ENCODE measurements at places on chromosomes 12 and 14.
A peak's percentile ranks its signal among the peaks of the same experiment; 100 is the strongest.

- no peak for DNase-seq
Measured at GRCh38 chr12:10025236-10025635, 5.2 kb upstream of the CLEC9A start.

DNA sequence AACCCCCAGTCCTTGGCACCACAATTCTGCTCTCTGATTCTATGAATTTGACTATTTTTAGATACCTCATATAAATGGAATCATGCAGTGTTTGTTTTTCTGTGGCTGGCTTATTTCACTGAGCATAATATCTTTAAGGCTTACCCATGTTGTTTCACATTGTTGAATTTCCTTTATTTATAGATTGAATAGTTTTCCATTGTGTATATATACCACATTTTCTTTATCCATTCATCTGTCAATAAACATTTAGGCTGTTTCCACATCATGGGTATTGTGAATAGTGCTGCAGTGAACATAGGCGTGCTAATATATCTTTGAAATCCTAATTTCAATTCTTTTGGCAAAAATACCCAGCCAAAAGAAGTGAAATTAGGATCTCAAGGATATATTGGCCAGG is 126.7 kb upstream of the SLC38A2 start:
- no peak for DNase-seq

GRCh38 chr14:69152902-69153151 is at the start of gene DCAF5:
Gene DCAF5, minus strand, starts transcription at chr14:69153119. Its CDS starts 141 bp downstream, at chr14:69152978.
- DNase-seq, result peak; percentile 94

GRCh38 chr12:24810378-24810777 is 138.5 kb downstream of the BCAT1 start:
- DNase-seq, result no peak

DNA sequence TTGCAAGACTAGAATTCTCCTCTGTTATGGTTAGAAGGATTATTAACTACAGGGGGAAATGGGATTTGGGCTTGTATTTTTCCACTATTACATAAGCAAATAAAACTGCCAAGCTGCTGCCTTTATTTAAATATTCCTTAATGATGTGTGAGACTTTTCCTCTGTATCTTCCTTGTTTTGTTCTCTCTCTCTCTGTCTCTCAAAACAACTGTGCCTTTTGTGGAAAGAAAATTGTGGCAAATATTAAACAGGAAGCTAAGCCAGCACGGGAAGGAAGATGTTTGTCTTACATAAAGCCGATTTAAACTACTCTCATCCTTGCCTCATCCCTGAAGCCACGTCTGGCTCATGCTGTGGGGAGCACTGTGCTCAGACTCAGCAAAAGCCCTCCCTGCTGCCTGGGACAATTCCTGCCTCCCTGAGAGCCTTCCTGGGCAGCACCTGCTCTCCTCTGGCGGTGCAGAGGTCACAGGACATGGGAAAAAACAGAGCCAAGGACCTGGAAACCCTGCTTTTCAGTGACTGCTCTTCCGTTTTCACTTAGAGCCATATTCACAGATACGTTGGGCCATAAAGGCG is 237.2 kb downstream of the SLC15A4 start:
- DNase-seq, result no peak

DNA sequence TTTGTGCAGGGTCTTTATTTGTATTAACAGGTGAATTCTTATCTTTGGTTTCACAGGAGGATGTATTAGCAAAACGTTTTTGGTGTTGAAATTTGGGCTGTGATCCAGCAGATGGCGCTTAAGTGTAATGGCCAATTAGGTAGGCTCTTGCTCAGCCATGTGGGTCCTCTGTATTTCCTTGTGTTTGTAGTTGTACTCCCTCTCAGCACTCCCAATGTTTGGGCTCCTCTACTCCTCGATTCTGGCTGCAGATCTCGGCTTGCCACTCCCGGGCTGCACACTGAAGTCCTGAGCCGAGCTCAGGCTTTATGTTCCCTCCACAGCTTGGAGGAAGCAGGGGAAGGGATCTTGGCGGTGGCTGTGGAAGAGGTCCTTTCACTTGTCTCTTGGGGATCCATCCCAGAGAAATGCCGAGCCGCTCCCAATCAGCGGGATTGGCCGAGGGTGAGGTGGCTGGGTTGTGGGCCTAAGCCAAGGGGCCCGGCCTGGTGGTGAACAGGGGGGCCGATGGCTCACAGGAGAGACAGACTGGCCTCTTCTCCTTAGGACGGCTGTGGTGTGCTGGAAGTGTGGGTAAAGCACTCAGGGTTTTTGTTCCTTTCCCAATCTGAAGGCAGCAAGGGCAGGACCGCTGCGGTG is 133.7 kb downstream of the AEBP2 start:
- peak; percentile 20 for DNase-seq

- DNase-seq, result peak; percentile 20
Measured at GRCh38 chr14:60183741-60184140, 18.5 kb upstream of the DHRS7 start.

- DNase-seq, result peak; percentile 47
Measured at GRCh38 chr12:121132601-121133481, at the start of gene P2RX7. Gene P2RX7, plus strand, starts transcription at chr12:121132876. Its CDS starts 95 bp downstream, at chr12:121132971.

- DNase-seq, result no peak
Measured at GRCh38 chr14:89564286-89564957, 147.4 kb upstream of the FOXN3 start.

- no peak for DNase-seq
Measured at GRCh38 chr12:114920771-114921554, 237.0 kb upstream of the TBX3 start.

- DNase-seq, result no peak
Measured at GRCh38 chr12:117120787-117121186, 21.6 kb upstream of the TESC start.

GRCh38 chr12:6570264-6570887 is 2.3 kb upstream of the NOP2 start:
- DNase-seq, result peak; percentile 57

GRCh38 chr12:71556875-71557274 is 106.8 kb downstream of the ZFC3H1 start:
- no peak for DNase-seq

DNA sequence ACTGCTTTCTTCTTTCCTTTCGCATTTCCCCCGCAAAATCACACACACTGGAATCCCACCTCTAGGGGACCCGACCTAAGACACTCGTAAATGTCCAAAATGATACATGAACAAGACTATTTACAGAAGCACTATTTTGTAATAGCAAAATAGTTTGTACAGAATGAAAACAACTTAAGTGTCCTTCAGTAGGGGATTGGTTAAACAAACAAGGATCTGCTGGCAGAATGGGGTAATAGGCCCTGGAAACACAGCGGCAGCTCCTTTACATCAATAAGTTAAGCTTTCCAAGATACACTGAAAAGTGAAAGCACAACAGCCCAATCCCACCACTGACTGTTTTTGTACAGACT is 48.8 kb downstream of the LTBP2 start:
- DNase-seq, result no peak

DNA sequence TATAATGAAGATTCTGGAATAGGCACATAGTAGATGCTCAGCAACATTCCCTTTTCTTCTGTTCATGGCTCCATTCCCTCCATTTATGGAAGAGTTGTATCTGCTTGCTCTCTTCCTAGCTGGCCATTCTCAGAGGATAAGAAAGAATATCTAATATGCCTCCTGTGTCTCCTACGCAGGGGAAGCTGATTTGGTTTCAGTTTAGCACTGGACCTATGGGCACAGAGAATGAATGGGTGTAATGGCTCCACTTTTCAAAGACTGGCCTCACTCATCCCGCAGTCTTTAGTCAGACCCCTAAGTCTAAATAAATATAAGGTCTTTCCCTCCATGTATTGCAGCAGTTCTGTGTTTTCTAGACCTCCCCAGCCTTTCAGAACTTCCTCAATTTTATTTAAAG is 2.0 kb downstream of the PKP2 start:
- DNase-seq, result no peak

GRCh38 chr14:89032086-89032649 is 207.7 kb downstream of the TTC8 start:
- no peak for DNase-seq

DNA sequence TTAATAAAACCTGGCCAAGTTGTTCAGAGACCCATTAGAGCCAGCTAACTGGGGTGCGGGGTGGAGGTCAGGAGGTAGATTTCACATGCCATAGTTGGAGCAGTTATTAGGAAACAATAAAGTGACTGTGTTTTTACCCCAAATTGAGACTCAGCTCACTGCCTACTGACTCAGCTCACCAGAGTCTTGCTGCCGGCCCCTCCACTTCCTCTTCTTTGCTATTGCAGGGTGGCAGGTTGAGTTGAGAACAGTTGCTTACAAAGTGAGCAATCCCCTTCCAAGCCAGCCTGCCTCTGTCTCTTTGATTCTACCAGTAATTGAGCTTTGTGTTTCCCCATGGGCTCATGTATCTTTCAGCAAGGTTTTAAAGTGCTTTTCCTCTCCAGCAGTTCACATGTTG is 12.9 kb downstream of the ST8SIA1 start:
- peak; percentile 36 for DNase-seq

Data from CD4-positive, alpha-beta T cell treated with Interleukin-12 subunit alpha and Interleukin-12 subunit beta, for 1 hour (primary cell).